AML-193 (cell line): ENCODE measurements at places on chromosomes 2 and 18.

DNA sequence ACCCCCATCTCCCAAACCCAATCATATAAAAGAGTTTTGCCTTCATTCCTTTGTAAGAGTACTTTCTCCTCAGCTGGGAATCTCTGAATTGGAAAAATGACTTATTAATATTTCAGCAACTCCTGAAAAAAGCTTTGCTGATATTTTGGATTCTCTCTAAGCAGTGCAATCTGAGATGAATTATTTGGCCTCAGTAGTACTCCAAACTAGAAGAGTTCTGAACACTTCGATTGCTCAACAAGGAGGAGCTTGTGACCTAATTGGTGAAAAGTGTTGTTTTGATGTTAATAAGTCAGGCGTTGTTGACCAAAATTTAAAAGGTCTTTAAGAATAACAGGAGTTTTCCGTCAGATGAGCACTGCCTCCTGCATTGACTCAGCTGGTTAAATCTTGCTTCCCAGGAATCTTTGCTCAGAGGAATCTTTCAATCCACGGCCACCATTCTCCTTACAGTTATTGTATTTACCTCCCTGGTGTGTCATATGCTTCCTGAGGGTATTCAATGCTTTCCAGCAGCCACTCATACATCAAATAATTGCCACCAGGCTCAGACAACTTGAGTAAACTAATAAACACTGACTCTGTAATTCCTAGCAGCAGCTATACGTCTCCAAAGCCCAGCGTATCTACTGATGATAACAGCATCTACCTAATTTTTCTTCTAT is 24.5 kb upstream of the LIPG start:
- no peak for DNase-seq

GRCh38 chr18:50805732-50806131 is 14.1 kb downstream of the MRO start:
- DNase-seq, result no peak

DNA sequence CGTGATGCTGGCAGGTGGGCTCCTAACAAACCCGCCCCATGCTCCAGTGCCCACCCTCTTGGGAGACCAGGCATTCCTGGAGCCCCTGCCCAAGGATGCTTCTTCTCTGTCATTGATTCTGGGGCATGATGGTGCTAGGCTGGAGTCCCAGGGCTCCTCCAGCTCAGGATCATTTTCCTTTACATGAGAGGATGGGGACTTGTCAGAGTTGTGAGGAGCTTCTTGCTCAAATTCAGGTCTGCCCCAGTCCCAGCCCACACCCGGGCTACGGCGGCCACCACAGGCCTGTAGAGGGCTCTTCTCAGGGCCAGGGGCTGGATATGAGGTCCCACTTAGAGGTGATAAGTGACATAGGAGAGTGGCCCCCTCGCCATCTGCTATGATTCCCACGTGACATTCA is 141.1 kb upstream of the COPS8 start:
- no peak for DNase-seq

GRCh38 chr2:172358691-172359556 is 68.5 kb upstream of the ITGA6 start:
- no peak for DNase-seq

DNA sequence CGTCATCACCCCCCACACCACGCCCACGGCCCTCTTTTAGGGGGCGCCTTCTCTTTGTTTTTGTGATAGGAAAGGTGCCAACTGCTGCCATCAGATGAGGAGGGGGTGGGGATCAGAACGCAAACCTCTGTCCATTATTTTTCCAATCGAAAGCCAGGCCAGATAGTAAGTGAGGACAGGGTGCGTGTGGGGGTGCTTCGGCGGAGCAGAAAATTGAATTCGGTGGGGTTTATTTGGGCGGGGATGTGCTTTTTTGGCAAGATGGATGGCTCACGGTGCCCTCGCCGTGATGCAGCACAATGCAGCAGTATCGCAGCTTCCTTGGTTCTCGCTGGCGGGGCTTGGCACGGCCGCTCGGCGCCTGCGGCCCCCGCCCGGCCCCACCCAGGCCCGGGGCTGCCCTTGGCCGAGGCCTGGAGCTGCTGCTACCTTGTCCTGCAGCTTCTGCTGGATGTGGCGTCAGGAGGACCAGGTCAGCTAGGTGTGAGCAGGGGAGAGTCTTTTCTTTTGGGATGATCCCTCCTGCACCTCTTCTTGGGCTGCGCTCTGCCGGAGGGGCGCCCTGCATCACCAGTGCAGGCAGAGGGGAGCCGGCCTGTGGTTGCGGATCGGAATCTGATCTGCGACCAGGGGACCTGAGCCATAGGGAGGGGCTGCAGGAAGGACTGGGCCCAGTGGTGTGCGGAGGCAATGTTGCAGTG is 1.3 kb downstream of the SPTBN1 start:
- no peak for DNase-seq

- DNase-seq, result no peak
Observed at GRCh38 chr2:111634995-111635538, 248.9 kb downstream of the ANAPC1 start.

- no peak for DNase-seq
Observed at GRCh38 chr2:54370405-54371104, 85.6 kb upstream of the SPTBN1 start.

GRCh38 chr2:191109888-191110287 is 40.9 kb downstream of the STAT4 start:
- no peak for DNase-seq

GRCh38 chr2:238320648-238321281 is 447 bp downstream of the TRAF3IP1 start:
- DNase-seq, result no peak

DNA sequence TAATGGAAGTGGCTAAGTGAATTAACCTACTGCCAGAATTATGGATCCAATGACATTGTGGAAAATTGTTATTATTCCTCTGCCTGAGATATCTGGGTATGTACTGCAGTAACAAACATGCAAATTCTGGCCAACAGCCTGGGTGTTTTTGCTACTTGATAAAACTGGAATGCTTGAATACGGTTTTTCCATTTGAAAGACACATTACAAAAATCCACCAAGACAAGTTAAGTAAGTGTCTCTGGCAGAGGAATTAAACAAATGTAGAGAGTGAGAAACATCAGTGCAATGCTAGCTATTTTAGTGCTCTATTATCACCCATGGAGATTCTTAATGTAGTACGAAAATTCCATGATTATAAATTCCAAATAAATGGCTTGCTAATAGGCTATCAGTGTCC is 312.4 kb upstream of the MEIS1 start:
- DNase-seq, result no peak

- DNase-seq, result no peak
Observed at GRCh38 chr2:38107738-38108410, 31.9 kb upstream of the CYP1B1 start.

GRCh38 chr2:72325592-72326422 is 178.1 kb upstream of the CYP26B1 start:
- no peak for DNase-seq

GRCh38 chr2:41764919-41765318 is 282.9 kb upstream of the PKDCC start:
- DNase-seq, result no peak

DNA sequence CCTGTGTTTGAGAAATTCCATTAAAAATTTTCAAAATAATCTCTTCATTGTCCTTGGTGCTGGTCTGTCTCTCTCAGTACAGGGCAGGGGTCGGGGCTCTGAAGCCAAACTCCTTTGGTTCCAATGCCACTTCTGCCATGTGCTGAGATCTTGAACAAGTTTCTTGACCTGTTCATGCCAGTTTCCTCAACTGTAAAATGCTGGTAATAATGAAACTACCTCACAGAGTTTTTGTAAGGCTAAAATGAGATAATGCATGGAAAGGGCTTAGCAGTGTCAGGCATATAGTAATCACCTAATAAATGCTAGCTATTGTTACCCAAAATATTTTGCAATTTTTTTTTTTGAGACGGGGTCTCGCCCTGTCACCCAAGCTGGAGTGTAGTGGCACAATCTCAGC is 16.9 kb upstream of the MREG start:
- DNase-seq, result no peak

GRCh38 chr2:215667585-215668377 is 231.9 kb upstream of the FN1 start:
- DNase-seq, result no peak
